ENCODE measurements at places on chromosomes 1 and 21.

GRCh38 chr1:201732351-201732750 lies 96.6 kb upstream of the IPO9 start:
- DNase-seq, result no peak

DNA sequence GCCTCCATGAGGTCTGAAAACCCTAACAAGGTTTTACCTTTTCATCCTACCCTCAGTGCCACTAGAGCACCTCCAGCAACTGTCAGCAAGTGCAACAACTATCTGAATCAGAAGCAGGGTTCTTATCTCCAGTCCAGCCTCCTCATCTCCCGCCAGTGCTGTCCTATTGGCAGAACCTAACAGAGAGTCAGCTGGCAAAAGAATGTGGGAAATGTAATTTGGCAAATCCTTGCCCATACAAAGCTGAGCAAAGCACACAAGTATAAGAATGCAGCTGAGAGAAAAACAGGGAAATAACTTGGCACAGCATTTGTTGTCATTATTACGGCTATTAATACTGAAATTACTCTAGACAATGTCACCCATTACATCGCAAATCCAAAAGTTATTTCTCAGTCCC lies 124.2 kb downstream of the ATP6V1G3 start:
- no peak for DNase-seq

- no peak for DNase-seq
Measured at GRCh38 chr21:22890656-22891055, 1892.4 kb downstream of the NCAM2 start.

GRCh38 chr1:159580340-159580739 lies 7.3 kb upstream of the APCS start:
- DNase-seq, result no peak

DNA sequence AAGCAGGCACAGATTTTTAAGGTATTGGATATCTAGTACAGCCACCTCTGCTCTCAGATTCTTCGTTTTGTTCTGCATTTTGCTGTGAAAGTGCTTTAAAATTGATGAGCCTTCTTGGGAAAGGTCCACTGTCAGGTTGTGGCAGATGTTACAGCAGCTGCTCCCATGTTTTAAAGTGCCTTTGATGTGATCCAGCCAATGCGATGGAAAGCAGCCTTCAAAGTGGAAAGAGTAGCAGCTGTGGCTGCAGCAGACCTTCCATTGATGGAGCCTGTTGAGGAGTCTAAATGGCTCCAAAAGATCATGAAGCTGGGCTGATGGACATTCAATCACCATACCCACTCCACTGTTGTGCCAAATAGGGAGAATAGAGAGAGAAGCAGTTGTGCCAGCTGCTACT lies 816.9 kb downstream of the PLA2G4A start:
- no peak for DNase-seq

DNA sequence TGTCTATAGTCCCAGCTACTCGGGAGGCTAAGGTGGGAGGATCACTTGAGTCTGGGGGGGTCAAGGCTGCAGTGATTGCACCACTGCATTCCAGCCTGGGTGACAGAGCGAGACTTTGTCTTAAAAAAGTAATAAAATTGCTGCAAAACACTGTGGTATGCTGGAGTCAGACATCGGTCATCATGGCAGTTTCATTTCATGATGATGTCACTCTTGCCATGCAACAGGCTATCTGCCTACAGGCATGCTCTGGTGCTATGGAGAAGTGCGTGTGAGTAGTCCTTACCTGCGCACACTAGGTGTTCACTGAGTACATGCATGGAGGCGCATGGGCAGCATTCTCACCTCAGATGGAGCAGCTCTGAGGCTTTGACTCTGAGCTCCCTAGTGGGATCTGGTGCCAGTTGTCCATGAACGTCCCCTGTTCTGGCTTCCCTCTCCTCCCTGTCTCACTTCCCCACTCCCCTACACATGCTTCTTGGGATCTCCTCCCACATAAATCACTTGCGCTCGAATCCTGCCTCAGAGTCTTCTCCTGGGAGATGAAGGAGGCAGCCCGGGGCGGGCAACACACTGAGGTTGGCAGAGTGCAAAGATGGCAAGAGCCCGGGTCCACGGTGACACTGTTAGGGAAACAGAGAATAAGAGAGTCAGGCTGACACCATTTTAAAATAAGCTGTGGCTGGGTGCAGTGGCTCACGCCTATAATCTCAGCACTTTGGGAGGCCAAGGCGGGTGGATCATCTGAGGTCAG lies 10.4 kb upstream of the CELA3B start:
- no peak for DNase-seq

DNA sequence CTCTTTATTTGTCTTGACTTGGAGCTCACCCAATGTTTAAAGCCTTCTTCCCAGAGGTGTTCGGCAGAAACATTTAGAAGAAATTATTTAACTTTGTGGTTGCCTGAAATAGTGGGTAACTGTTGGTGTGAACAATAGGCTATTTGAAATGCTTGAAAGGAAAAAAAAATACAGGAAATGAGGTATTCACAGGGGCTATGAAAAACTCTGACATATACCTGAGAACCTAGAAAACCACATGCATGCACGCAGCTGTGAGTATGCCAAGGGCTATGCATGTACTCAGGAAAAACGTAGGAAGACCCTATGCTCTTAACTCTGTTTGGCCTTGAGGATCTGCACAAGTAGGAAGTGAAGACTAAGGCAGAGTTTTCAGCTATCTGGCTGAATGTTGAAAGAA lies 16.4 kb upstream of the RNF186 start:
- no peak for DNase-seq

GRCh38 chr1:47508702-47509431 lies 71.0 kb downstream of the FOXD2 start:
- DNase-seq, result no peak

DNA sequence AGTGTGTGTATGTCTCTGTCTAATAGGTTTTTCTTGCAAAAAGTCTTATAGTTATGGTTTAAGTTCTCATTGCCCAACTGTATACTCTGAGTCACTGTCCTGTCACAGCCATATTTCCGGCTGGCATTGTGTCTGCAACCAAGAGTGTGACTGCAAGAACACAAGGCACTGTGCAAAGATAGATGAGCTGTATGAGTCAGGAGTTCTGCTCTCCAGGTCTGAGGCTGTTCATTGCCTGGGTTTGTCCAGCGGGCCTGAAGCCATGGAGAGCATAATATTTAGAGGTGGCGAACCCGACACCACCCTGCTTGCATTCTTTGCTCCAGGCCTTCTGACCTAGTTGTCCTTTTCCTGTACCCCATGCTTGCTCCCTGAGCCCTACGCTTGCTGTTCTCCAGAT lies 50.9 kb upstream of the CNIH3 start:
- DNase-seq, result no peak

DNA sequence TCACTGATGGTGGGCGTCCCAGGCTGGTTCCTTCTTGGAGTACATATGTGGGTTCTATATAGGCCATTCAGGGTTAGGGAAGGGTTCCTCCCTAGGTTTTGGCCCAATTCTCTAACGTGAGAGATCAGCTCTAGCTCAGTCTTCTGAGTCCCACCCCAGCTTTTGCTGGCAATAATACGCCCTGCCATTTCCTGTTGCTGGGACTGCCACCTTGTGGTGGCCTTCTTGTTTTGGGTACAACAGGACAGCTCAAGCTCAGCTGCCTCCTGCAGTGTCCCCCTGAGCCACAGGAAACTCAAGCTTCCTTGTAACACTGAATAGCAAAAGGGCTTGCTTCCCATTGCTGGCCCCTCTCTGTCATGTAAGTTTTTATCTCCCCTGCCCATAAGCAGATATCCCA lies 77.8 kb downstream of the BACH1 start:
- DNase-seq, result peak; percentile 42

- no peak for DNase-seq
Measured at GRCh38 chr1:60329651-60330050, 256.1 kb upstream of the C1orf87 start.

DNA sequence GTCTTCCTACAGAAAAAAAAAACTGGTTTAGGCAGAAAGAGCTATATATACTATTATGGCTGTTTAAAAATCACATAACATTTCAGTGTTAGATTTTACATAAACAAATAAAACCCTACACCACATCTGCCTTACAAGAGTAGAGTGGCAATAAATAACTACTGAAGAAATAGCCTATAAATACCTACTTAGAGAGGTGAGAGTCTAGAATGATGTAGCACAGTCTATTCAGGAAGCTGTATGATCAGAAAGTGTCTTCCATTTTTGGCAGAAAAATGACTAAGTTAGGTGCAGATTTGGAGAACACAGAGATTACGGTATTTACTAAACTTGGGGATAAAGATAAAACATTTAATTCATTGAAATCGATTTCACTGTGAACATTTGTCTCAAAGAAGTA lies 75.5 kb downstream of the VAV3 start:
- DNase-seq, result no peak

- no peak for DNase-seq
Measured at GRCh38 chr1:232194424-232194823, 435.5 kb downstream of the SIPA1L2 start.

DNA sequence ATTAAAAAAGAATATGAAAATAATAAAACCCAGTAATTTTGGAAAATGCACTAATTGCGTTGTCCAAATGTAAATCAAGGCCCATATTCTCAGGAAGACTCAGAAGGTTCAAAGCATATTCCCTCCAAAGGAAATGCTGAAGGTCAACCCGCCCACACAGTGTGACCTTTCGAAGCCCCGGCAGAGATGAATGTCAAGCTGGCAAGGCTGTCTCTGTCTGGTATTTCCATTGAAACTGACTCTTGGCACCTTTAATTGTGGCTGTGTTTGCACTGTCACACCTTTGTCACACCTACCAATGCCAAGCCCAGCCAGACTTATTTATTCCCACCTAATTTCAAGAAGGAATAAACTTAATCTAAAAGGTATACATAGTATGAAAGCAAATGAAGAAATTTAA lies 82.5 kb downstream of the NTPCR start:
- DNase-seq, result no peak

DNA sequence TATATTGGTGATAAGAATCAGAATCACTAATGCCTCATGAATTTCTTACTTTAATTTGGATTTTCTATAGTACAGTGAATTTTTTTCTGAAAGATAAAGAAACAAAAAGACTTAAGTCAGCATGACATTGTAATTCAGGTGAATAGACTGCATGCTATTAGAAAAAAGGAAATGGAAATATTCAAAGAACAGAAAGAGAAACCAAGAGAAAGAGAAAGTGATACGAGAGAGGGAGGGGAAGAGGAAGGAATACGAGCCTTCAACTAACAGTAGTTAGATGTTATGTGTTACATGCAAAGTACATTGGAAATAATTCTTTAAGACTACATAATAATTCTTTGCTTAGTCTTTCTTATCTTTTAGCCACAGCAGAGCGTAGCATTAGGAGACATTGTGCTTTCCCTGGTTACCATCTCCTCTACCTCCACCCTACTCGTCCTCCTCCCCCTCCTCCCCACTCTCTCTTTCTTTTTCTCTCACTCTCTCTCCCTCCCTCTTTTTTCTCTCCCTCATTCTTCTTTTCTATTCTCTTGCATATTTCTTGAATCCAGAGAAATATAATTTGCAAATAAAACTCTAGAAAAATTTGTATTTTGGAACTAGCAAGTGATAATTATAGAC lies 46.4 kb upstream of the ADGRL4 start:
- no peak for DNase-seq

- DNase-seq, result peak; percentile 62
Measured at GRCh38 chr1:179229214-179230140, at the start of gene ABL2. ABL2 (minus strand) TSS chr1:179229677; CDS start chr1:179229397, 280 bp downstream.

DNA sequence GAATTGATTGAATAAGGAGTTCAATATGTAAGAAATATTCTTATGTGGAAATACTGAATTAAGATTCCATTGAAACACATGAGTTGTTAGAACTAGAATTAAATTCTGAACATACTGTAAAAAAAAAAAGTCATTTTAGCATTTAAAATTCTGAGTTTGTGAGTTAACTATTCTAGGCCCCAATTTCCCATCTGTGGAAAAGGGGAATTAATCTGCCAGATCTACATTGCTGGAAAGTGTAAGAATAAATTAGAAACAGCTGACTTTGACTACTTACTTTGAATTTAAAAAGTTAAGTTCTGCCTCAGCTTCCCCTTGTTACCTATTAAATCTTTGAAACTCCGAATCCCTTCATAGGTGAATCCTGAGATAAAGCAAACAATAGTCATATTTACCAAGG lies 103.0 kb downstream of the SNX7 start:
- no peak for DNase-seq

- peak; percentile 94 for DNase-seq
Measured at GRCh38 chr1:214551436-214552173, at the start of gene PTPN14. PTPN14 (minus strand) TSS chr1:214551602; CDS start chr1:214464803, 86,799 bp downstream.

- peak; percentile 72 for DNase-seq
Measured at GRCh38 chr1:205977402-205978014, 25.7 kb downstream of the RAB7B start.

DNA sequence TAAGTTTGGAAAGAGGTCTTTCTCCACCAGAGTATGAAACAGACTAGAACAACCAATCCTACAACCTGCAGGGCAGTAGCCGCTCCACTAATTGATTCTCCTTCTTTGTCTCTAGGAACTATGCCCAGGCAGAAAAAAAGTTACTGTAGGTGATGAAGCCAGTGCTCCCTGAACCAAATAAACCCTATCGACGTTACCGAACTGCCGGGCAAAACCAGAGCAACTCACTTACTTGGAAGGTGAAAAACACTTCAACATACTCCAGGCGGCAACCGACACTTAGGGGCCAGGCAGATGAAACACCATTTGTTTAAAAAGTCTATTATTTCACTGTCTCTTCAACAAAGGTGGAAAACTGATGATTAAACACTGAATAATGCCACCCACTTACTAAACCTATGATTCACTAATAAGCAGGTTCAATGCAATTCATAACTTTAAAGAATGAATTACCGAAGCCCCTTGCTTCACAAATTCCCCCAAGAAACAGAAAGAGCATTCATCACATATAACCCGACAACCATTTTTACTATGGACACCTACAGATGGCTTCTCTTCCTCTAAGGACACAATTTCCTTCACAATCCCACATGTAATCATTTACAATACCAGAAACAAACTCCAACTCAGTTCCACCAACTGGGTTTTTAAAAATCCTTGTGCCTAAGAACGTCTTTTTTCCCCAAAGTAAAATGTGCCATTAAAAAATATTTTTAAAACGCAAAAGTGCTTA lies 1.6 kb downstream of the NRIP1 start:
- DNase-seq, result no peak

GRCh38 chr1:164834641-164835040 lies 275.7 kb downstream of the PBX1 start:
- DNase-seq, result no peak

DNA sequence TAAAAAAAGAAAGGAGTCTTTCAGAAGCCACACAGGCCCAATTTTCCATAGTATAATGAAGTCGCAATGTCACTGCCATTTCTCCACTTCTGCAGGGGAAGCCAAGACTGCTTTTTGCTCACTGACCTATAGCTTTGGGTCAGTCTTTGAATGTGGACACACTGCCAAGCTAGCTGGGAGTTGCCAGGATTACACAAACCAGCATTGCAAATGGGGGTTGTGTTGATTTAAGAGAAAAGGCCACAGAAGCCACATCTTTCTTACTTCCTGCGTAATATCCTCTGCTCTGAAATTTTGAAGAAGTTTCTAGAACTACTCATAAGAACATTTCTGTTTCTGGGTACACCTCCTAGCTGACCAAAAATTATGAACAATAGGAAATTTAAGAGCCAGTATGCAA lies 45.8 kb upstream of the SAMSN1 start:
- DNase-seq, result no peak

DNA sequence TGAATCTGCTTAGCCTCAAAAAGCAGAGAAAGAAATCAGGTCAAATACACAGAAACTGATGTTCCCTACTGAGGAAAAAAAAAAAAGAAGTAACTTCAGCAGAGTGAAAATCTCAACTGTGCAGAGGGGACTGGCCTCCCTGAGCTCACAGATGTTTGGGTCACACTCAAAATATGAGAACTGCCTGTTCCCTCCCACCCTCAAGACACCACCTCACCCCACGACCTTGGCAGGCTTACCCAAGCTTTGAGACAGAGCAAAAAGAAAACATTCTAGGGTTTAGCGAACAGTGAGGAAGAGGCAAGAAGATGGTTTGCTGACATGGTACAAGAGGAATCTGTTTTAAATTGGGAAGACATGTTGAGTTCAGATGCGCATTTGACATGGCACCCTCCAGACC lies 48.8 kb downstream of the NID1 start:
- DNase-seq, result peak; percentile 82

All from left ventricle myocardium superior (tissue), 1 donor.